ENCODE measurements at places on chromosomes 4 and X.

DNA sequence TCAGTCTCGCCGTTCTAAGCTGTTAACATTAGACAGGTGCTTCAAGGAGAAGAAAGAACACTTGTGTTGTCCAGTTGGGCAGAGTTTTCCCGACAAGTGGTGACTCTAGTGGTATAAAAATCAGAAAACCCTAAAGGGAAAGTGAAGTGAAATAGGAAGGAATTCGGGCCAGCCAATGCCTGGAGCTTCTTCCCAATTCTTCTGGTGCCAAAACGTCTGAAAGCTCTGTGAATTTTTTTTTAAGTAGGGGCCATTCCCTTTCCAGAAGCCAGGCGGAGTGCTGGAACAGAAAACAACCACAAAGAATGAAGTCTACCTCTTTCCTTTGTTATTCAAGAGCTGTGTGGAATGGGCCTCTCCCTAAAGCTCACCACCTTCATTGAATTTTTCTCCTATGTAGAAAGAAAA, 43.1 kb upstream of the PPARGC1A start:
- DNase-seq = peak; percentile 25

- no peak for DNase-seq
Measured at GRCh38 chrX:47664737-47665136, 5.8 kb upstream of the UXT start.

DNA sequence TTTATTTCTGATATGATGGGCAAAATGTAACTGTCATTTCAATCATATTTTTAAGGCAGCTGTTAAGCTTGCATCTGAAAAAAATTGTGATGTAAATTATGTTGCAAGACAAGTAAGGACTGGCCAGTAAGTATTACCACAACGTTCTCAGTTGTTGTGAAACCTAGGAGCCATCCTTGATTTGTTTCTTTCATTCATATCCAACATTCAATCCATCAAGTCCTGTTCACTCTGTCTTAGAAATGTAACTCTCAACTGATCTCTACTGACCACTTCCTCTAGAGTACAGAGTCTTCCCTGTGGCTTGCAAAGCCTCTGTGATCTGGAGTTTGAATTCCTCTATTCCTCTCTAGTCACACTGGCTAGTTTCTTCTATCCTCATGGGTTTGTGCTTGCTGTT, 161.4 kb upstream of the MAD2L1 start:
- DNase-seq = peak; percentile 14

DNA sequence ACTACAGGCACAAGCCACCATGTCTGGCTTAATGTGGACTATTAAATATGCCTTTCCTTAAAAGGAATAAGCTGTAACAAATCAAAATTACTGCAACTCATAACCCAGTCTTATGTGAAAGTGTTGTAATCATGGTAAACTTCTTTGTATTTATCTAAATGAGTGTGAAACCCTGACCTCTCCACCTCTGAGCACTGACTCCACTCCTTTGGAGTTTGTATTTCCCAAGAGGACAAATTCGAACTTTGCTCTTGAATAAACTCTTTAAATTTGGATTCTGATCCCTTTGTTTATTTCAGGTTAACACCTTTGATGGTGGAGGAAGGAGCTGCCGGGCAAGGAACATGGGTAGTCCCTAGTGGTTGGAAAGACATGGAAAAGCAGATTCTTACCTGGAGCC, 48.3 kb upstream of the FAM9A start:
- no peak for DNase-seq

GRCh38 chr4:86130160-86130933, 229.5 kb downstream of the MAPK10 start:
- DNase-seq = no peak

DNA sequence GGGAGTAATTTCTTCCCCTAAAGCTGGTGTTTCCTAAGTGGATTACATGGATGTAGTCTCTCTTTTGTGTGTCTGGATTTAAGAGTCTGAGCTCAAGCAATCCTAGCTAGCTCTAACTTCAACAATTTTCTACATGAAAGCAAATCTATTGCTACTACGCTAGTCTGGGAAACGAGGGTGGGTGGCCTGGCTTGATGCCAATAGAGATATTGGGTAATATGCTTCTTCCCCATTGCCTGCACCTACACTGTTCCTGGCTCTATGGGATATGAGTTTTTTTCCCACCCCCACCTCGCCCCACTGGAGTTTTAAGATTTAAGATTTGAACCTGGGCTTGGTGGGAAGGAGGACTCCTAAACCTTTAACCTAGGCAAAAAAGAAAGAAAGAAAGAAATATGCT, 158.8 kb downstream of the RBM46 start:
- DNase-seq = no peak

DNA sequence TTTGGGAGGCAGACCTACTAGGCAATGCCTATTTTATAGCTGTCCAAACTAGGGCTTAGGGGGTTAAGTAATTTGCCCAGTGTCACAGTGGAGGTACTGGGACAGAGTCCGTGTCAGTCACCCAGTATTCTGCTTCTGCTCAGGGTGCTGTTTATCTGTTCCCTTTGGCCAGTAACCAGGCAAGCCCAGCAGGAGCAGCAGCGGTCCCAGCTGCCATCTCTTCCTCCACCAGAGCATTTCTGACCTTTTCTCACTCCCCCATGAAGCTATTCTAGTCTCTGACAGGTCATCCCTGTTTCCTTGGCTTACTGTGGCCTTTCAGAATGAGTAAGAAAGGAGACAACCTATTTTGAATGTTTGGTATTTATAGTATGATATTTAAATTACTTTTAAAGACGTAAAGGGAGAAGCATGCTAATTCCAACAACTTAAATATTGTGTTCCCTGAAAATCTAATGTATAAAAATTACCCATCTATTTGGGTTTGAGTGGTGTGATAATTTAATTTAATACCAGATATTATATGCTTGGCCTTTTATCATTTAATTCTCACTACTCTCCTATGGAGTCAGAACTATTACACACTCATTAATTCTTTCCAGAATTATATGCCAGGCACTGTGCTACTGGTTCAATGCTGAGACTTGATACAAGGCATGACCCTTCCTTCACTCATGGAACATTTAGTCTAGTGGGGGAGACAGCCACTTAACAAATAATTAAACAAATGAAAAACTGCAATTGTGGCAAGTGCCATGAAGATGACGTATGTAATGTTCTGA, 60.6 kb downstream of the RPS6KA3 start:
- DNase-seq = no peak

Measured in foreskin keratinocyte (primary cell).